ENCODE measurements at places on chromosomes 7 and 10. TPM values are rescaled to one million over a fixed set of nuclear protein-coding genes. Genes with fewer than 3 reads are reported as not detected.

The COBL gene
- total RNA-seq: 0.27 TPM

The CCL26 gene
- total RNA-seq: not detected

DNA sequence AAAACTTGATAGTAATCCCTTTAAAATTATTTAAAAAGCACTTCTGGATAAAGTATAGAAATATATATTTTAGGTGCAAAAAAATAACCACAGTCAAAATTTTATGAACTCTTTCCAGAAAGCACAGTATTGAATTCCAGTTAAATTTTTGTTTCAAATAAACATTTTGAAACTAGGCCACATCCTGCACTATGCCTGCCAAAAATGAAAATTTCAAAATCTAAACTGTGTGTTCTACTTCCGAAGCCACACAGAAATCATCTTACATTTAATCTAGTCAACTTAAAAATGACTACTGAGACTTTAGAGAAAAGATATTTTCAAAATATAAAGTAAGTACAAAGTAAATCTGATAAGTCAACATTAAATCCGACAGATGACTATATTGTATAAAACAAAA, 50.0 kb downstream of the MAGI2 start:
- no peak for DNase-seq

DNA sequence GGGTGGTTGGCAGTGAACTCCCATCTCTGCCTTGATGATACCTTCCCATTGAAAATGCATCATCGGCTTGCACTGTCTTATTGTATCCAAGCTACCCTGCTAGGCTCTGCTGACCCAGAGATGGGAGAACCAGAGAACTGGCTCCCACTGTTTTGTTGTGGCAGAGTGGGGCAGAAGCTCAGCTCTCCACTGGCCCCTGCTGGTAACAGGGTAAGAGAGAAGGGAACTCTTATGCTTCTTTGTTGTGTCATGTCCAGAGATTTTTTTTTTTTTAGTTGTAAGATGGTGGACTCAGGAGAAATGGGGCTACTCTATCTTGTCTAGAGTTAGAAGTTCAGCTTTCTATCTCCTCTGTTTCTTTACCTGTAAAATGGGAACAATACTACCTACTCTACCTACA, 100.5 kb upstream of the SDK1 start:
- peak; percentile 33 for DNase-seq

- no peak for DNase-seq
These were observed 295.0 kb upstream of the GALNT17 start for GRCh38 chr7:70836946-70837345.

The CFTR gene
- total RNA-seq: not detected

DNA sequence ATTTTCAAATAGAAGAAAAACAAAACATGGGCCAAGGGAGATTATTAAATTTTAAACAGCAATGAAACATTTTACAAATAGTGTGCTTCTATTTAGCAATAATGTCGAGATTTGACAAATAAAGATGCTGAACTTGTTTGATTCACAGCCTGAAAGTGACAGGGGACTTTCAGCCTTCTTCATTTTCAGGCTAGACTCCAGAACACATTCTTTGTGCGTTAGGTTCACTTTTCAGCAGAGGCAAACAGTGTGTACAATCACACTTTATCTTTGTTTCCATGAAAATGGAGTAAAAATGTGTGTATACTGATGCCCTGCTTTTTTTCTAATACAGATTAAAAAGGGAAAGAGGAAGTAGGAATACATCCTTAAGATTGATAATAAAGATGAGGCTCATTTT, 35.6 kb downstream of the FAM171A1 start:
- no peak for DNase-seq

Measured in hematopoietic multipotent progenitor cell (in vitro differentiated cells).